ENCODE measurements at places on chromosomes 1 and 21.

DNA sequence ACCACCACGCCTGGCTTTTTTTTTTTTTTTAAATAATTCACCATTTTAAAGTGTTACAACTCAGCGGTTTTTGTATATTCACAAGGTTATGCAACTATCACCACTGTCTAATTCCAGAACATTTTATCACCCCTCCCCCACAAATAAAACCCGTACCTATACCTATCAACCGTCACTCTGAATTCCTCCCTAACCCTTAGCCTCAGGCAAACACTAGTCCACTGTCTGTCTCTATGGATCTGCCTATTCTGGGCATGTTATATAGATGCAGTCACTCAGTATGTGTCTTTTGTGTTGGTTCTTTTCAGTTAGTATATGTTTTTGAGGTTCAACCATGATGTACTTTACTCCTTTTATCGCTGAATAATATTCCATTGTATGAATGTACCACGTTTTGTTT, 19.3 kb upstream of the GRHL3 start:
- no peak for DNase-seq

GRCh38 chr21:17640821-17641220, 28.1 kb upstream of the BTG3 start:
- DNase-seq: no peak

DNA sequence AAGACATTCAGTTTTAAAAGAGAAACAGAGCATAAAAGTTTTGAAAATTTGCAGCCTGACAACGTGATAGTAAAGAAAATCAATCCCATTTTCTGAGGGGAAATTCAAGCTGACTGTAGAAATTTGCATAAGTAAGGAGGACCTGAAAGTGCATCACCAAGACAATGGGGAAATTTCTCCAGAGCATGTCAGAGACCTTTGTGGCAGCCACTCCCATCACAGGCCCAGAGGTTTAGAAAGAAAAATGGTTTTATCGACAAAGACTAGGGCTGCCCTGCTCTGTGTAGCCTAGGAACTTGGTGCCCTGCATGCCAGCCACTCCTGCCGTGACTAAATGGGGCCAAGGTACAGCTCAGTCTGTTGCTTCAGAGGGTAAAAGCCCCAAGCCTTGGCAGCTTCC, 1640.2 kb upstream of the PRMT6 start:
- DNase-seq: no peak

DNA sequence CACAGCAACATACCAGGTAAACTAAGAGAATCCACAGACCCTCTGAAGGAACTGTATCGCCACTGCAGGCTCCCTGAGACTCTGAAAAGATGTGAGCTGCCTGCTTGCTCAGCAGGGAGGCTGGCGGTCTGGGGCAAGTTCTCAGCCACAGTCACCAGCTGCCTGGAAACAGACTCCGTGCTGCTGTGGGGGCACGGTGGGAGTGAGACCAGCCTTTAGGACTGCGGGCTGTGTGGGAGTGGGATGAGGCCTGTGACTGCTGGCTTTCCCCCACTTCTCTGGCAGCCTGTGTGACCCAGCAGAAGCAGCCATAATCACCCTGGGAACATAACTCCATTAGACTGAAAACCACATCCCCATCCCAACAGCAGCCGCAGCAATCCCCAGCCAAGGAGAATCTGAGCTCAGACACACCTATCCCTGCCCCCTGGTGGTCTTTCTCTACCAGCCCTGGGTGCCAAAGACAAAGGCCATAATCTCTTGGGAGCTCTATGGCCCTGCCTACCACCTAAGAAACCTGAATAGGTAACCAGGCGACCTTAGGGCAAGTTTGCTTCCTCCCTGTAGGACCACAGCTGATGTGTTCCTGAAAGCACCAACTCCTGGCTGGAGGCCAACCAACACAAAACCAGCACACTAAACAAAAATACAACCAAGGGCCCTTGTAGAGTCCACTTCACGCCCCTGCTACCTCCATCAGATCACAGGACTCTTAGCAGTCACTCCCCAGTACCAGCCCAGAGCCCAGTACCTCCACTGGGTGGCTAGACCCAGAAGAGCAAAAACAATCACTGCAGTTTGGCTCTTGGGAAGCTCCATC, 151.5 kb downstream of the SMYD3 start:
- DNase-seq: no peak

DNA sequence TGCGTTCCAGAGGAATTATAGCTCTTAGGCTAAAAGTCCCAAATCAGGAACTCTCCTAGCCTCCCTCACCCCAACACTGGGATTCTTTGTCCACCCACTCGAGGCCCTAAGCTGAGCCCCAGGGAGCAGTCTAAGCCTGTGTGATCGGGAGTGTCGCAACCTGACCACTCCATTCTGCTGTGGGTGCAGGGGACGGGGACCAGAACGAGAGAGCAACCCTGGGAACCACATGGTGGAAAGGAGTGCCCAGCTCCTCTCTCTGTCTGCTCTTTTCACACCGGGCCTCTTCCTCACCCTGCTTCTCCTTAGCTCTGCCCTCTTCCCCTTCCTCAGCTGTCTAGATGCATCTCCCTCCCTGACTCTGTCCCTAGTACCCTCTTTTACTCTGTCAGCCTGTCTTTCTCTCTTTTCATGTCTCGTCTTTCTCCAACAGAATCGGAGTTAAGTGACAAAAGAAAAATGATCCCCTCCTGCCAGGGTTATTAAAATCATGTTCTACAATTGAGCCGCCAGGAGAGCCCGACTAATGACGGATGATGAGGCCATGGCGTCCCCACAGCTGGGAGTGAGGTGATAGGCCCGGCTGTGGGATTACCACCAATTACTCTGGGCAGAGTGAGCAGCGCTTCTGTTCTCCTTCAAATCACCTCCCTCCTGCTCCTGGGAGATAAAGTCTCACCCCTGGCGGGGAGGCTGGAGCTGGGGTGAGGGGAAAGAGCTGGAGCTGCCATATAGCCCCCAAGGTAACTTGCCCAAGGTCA, 34.5 kb upstream of the CSF3R start:
- no peak for DNase-seq

- no peak for DNase-seq
Observed at GRCh38 chr1:164423136-164423535, 135.8 kb upstream of the PBX1 start.

DNA sequence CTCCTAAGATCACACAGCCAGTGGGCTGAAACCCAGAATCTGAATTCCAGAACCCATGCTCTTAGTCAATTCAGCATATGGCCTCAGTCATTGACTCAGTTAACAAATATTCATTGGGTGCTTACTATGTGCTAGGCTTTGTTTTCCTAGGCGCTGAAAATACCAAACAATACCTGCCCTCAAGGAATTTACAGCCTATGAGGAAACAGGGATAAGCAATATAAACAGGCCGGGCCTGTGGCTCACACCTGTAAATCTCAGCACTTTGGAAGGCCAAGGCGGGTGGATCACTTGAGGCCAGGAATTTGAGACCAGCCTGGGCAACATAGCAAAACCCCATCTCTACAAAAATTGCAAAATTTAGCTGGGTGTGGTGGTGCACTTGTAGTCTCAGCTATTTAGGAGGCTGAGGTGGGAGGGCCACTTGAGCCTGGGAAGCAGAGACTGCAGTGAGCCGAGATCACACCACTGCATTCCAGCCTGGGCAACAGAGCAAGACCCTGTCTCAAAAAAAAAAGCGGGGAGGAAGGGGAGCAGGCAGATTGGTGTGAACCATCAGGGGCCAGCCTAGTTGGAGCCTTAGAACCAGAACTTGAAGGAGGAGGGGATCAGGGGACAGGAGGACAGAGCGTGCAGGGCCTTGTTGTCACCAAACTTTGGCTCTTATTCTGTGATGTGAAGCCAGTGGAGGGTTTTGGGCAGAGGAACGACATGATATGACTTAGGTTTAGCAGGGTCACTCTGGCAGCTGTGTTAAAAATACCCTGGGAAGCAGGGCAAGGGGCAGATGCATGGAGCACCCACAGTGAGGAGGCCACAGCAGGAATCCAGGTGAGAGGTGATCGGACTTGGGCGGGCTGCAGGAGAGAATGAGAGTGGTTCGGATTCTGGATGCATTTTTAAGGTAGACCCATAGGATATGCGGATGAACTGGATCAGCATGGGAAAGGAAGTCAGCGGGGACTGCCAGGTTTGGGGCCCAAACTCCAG, 5.8 kb downstream of the TINAGL1 start:
- DNase-seq: peak; percentile 63

DNA sequence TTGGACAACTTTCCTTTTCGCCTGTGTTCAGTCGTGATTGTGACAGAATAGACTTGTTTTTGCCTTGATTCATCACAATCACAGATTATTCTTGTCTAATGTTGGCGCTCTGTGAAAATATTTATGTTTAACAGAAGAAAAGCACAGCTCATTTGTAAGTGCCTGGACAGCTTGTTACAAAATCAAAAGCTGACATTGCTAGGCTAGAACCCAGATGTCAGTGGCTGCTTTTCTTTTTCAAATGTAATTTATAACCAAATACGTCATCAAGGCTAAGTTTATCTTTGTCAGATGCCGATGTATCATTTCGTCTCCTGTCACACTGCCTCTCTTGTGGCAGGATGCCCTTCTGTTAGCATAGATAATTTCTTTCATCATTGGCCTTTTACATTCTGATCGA, 1227.3 kb downstream of the PLA2G4A start:
- no peak for DNase-seq

DNA sequence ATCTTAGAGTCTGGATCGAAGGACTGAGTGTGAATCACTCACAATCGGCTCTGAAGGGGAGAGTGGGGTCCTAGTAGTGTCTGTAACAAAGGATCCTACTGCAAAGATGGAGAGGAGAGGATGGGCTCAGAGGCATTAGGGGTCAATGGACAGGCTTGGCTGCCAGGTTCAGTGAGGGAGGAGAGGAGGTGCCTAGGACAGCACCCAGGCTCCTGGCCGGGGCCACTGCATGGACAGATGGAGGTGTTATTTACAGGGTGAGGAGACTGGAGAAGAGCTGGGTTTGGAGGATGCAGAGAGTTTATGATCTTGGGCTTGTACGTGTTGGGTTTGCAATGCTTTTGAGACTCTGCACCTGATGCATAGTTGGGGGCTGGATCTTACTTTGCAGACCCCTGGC, 658.9 kb downstream of the PTPRU start:
- DNase-seq: no peak

DNA sequence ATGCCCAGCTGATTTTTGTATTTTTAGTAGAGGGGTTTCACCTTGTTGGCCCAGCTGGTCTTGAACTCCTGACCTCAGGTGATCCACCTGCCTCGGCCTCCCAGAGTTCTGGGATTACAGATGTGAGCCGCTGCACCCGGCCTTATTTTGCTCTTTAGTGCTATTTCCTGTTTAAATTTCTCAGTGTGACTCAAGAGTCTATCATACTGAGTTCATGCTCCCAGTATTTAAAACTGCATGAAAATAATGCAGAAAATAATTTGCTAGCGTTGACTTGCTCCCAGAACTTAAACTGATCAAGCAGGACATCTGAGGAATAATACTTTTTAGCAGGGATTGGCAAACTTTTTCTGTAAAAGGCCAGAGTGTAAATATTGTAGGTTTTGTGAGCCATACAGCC, 86.4 kb upstream of the C1orf21 start:
- no peak for DNase-seq

GRCh38 chr1:26471498-26472319, 531 bp upstream of the HMGN2 start:
- peak; percentile 84 for DNase-seq

GRCh38 chr1:33363470-33363861, 42.6 kb upstream of the A3GALT2 start:
- no peak for DNase-seq

- DNase-seq: no peak
Observed at GRCh38 chr21:19261731-19262376, 858.3 kb upstream of the TMPRSS15 start.

DNA sequence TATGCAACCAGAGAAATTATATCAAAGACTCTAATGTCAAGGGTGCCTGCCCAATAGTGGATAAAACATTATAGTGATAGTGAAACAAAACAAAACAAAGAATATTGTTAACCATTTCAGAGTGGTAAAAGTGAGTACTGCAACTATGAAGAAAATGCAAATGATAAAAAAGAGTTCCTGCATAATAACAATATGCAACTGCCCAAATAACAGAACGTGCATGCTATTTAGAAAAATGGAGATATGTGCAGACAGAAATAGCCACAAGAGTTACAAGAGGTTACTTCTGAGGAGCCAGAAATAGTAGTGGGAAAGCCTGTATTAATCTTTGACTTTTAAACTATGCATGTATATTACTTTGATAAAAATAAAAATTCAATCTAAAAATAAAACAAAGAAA, 302.5 kb downstream of the NEGR1 start:
- DNase-seq: no peak

- DNase-seq: no peak
Observed at GRCh38 chr1:40141878-40142535, 19.2 kb upstream of the RLF start.

All from cardiac septum (tissue), 1 donor.